ENCODE measurements at places on chromosomes 6 and 20.

GRCh38 chr6:135820340-135820739, 31.2 kb upstream of the PDE7B start:
- no peak for DNase-seq

- no peak for DNase-seq
These were observed 24.1 kb downstream of the FASTKD5 start for GRCh38 chr20:3135507-3136070.

DNA sequence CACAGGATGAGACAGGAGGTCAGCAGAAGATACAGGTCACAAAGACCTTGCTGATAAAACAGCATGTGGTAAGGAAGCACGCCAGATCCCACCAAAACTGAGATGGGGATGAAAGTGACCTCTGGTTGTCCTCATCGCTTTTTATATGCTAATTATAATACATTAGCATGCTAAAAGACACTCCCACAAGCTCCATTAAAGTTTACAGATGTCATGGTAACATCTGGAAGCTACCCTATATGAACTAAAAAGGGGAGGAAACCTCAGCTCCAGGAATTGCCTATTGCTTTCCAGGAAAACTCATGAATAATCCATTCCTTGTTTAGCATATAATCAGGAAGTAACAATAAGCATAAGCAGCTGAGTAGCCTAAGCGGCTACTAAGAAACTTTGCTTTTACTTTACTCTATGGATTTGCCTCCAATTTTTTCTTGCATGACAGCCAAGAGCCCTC, 8.4 kb upstream of the RIN2 start:
- DNase-seq: no peak

GRCh38 chr6:11428895-11429294, 108.7 kb upstream of the TMEM170B start:
- no peak for DNase-seq

DNA sequence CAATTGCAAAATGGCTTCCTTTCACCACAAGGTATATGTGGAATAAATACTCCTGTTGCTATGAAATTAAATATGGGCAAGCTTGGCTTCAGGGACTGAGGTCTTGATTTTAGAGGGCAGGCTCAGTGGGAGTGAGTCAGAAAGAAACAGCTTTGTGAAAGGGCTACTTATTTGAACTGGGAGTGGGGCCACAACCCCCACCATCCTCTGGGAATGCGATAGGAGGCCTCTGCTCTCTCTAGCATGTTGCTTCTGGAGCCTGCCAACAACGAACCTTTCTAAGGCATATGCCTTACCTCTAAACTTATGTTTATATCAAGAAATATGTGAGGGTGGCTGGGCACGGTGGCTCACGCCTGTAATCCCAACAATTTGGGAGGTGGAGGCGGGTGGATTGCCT, 149.7 kb downstream of the LRRC1 start:
- peak; percentile 24 for DNase-seq

DNA sequence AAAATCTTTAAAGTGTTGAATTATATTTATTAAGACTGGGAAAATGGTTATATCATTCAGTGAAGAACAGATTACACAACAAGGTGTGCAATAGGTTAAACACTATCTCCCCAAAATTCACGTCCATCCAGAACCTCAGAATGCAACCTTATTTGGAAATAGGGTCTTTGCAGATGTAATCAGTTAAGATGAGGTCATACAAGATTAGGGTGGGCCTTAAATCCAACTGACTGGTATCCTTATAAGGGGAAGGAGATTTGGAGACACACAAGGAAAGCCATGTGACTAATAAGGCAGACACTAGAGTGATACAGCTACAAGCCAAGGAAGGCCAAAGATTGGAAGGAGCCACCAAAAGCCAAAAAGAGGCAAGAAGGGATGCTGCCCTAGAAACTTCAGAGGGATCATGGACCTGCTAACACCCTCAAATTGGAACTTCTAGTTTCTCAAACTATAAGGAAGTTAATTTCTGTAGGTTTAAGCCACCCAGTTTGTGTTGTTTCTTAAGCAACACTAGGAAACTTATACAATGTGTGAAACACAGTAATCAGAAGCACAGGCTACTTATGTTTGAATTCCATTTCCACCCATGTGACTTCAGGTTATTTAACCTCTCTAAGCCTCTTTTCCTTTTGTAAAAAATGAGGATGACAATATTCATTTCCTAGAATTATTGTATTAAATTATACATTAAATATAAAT, 16.9 kb downstream of the ILRUN start:
- no peak for DNase-seq

DNA sequence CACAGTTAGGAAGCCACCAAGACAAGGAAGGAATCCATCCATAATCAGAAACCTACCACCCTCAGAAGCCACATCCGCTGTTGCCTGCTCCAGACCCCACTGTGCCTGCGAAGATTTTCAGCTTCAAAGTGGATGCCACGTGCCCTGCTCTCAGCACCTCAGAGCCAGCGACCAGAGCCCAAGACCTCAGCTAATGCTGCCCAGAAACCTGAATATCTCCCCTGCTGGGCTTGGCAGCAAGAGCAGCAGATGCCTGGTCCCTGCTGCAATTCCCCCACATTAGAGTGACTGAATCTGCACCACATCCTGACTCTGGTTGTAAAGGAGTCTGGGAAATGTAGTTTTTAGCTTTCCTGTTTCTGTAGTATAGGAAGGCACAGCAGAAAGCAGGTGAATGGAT, 10.7 kb upstream of the ULBP3 start:
- no peak for DNase-seq

DNA sequence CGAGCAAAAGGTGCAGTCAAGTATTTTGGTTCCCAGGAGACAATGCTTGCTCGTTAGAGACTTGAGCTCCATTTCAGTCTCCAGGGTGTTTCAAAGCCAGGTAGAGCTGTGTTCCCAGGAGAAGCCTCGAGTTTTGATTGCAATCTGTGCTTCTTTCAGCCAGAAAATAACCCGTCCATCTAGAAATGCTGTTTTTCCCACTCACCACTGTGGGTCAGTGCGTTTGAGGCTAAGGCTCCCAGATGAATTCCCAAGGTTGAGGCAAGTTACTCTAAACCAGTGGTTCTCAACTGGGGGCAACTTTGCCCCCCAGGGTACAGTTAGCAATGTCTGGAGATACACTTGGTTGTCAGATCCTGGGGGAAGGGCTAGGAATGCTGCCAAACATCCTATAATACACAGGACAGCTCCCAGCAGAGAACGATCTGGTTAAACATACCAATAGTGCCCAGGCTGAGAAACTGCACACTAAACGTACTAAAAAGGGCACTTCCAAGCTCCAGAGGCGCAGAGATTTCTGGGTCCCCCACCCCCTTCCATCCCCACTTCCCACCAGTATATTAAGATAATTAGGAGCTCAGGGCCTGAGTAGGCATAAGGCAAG, 13.8 kb downstream of the BMP7 start:
- no peak for DNase-seq

DNA sequence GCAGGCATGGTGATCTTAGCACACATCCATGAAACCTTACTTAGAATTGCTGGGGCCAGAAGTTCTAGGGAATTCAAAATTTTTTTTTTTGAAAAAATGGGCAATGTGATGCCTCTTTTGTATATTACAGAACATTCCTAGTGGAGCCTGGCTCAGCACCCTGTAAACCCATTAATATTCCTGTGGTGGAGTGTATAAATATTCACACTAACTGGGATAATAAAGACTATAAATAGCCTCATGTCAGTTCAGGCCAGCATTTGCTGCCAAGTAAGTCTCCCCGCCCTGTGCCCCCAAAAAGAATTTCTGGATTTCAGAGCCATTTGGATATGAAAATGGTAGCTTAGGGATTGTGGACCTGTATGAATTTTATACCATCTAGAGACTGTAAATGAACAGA, 14.8 kb downstream of the BANF2 start:
- DNase-seq: no peak

GRCh38 chr6:52734072-52734471, 29.2 kb downstream of the GSTA2 start:
- no peak for DNase-seq

DNA sequence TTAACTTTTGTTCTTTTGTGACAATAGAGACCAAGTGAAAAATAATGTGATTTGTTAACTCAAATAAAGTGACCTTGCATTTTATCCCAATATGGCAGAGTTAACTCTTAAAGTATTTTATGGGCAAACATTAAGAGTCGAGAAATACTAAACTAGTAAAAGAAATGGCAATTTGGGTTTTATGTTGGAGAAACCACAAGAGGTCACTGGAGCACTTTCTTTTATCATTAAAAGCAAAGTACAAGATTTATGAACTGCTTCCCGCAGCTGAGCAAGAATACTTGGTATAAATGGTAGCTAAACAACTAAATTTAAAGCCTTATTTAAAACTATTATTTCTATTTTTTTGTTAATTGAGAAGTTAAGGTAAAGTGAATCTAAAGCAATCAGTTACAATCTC, 33.5 kb upstream of the MCM9 start:
- peak; percentile 6 for DNase-seq

GRCh38 chr6:80769106-80769505, 662.6 kb downstream of the BCKDHB start:
- DNase-seq: no peak

GRCh38 chr6:43821101-43821886, 51.3 kb downstream of the VEGFA start:
- DNase-seq: no peak

DNA sequence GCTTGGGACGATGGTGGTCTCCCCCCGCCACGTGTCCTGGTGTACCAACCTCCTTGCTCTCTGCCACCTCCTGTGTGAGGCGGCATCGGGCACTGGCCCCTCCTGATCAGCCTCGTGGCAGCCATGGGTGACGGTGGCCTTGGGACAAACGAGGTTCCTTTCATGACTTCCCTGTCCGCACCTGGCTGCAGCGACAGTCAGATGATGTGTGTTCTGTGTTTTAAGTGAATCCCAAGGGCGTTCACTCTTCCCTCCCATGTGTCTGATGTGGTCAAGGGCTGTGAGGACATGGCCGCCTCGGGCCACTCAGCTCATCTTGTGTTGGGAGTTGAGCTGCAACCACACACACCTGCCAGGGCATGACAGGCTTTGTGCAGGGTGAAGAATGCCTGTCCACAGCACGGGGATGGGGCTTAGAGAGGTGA, 30.4 kb upstream of the PCMTD2 start:
- no peak for DNase-seq

DNA sequence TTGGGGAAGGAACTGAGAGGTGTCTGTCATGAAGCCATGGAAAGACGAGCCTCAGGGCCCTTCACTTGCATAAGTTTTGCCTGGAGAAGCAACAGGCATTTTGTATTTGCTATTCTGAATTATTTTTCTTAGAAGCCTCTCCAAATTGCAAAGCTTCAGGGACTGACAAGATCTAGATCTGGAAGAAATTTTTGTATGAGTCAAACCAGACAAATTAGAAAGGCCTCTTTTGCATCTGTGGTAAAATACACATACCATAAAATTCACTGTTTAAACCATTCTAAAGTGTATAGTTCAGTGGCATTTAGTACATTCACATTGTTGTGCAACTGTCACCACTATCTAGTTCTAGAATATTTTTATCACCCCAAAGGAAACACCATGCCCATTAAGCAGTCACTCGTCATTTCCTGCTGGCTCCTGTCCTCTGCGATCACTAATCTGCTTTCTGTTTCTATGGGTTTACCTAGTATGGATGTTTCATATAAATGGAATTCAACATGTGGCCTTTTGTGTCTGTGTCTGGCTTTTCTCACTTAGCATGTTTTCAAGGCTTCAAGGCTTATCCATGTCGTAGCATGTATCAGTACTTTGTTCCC, 269.1 kb downstream of the PHF3 start:
- no peak for DNase-seq

GRCh38 chr6:53741034-53741823, 53.6 kb upstream of the LRRC1 start:
- no peak for DNase-seq

GRCh38 chr6:158330016-158330415, 17.8 kb downstream of the TULP4 start:
- DNase-seq: no peak

GRCh38 chr6:18034798-18035202, 47.4 kb upstream of the KIF13A start:
- no peak for DNase-seq

GRCh38 chr20:21677781-21678180, 27.7 kb upstream of the PAX1 start:
- DNase-seq: no peak

DNA sequence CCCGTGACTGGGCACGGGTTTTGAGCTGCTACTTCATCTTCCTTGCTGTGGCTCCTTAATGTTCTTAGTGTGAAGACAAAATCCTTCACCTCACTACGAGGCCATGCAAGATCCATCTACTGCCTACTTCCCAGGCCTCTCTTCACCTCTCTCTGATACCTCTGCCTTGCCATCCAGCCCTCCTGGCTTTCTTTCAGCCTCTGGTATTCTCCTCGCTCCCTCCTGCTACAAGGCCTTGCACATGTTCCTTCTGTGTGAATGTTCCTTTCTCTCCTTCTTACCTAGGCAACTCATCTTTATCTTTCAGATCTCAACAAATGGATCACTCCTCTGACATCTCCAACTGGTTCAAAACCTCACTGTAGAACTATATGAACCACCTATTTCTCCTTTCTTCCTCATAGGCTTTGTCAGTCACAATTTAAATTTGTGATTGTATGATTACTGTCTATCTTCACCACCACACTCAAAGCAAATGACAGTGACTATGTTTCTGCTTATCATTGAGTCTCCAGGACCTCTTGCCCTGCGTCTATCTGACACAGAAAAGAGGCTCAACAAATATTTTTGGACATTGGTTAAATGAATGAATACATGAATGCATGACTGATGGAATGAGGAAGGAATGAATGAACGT, 19.8 kb downstream of the HEY2 start:
- no peak for DNase-seq

DNA sequence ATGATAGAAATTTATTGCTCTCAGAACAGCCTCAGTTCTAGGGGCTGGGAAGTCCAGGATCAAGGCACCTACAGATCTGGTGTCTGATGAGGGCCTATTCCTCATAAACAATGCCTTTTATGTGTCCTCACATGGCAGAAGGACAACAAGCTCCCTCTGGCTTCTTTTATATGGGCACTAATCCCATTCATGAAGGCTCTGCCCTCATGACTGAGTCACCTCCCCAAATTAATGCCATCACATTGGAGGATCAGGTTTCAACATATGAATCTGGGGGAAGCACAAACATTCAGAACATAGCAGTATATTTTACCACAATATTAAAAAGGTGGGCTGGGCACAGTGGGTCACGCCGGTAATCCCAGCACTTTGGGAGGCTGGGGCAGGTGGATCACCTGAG, 58.5 kb upstream of the CCN6 start:
- no peak for DNase-seq

GRCh38 chr20:58778760-58779159, 71.9 kb downstream of the GNAS-AS1 start:
- no peak for DNase-seq

GRCh38 chr6:42564506-42564825, 637 bp downstream of the UBR2 start:
- DNase-seq: no peak

- peak; percentile 92 for DNase-seq
These were observed 81.7 kb downstream of the FAM217A start for GRCh38 chr6:3997177-3997770.

GRCh38 chr20:64191002-64191401, 26.8 kb downstream of the MYT1 start:
- DNase-seq: no peak
